ENCODE measurements at places on chromosomes 7 and 10.

- no peak for DNase-seq
Measured at GRCh38 chr7:106047818-106048705, 64.0 kb downstream of the SYPL1 start.

GRCh38 chr7:2974093-2974819 lies 69.4 kb downstream of the CARD11 start:
- DNase-seq, result no peak

- DNase-seq, result no peak
Measured at GRCh38 chr7:30929686-30930085, 18.0 kb downstream of the AQP1 start.

DNA sequence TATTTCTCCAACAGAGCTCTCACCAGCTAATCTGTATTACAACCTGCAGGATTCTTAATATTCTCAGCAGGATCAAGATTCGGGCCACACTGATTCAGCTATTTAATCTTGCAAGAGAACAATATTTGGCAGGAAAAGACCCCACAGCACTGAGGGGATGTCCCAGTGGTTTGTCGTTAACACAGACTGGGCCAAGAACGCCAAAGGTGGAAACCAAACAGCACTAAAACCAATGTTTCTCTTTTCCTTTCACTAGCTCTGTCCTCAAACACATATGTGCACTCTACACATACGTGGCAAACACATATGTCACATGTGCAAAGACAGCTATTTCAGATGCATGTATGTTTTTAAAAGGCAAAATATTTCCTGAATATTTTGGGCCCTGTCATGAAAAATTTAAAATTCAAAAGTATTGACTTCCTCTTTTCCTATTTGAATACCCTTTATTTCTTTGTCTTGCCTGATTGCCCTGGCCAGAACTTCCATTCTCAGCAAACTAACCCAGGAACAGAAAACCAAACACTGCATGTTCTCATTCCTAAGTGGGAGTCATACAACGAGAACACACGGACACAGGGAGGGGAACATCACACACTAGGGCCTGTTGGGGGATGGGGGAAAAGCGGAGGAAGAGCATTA lies 51.7 kb upstream of the NEBL start:
- DNase-seq, result no peak

DNA sequence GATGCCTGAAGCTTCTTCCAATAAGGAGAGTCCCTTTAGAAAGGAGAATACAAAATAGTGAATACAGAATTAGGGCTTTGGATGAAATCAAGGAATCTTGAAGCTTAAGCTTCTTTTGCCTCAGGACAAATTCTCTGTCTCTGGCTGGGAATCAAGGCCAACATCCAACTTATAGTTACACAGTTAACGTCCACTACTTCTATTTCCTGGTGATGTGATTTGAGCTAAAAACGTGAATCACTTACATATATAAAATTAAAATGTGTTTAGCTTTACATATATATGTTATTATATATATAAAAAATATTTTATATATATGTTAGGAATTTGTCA lies 11.4 kb upstream of the INPP5F start:
- DNase-seq, result no peak

- no peak for DNase-seq
Measured at GRCh38 chr7:49324707-49325106, 400.4 kb downstream of the CDC14C start.

GRCh38 chr7:90209776-90210175 lies 1.8 kb upstream of the STEAP2 start:
- DNase-seq, result no peak

DNA sequence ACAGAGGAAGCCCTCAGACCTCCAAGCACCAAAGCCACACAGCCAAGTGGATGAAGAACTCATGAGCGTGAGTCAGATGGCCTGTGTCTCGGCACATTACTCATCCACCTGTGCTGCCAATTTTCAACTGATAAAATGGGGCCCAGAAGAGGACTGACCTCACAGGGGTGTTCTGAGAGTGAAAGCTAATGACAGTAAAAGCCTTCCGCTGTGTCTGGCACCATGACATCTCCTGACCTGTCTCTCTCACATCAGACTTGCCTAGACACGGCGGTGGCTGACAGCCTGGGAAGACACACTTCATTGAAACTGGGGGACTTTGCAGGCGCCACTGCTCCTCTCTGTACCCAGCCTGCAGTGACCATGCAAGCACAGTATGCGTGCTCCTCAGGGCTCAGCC lies 8.3 kb upstream of the SLC18A3 start:
- no peak for DNase-seq

GRCh38 chr10:48598936-48599829 lies 5.7 kb downstream of the ARHGAP22 start:
- no peak for DNase-seq

Data from inflammatory macrophage (primary cell).